ENCODE measurements at places on chromosomes 5 and 9.

- no peak for DNase-seq
Observed at GRCh38 chr9:17578911-17579793, at the start of gene SH3GL2. Gene SH3GL2 (plus strand): TSS chr9:17579066.

DNA sequence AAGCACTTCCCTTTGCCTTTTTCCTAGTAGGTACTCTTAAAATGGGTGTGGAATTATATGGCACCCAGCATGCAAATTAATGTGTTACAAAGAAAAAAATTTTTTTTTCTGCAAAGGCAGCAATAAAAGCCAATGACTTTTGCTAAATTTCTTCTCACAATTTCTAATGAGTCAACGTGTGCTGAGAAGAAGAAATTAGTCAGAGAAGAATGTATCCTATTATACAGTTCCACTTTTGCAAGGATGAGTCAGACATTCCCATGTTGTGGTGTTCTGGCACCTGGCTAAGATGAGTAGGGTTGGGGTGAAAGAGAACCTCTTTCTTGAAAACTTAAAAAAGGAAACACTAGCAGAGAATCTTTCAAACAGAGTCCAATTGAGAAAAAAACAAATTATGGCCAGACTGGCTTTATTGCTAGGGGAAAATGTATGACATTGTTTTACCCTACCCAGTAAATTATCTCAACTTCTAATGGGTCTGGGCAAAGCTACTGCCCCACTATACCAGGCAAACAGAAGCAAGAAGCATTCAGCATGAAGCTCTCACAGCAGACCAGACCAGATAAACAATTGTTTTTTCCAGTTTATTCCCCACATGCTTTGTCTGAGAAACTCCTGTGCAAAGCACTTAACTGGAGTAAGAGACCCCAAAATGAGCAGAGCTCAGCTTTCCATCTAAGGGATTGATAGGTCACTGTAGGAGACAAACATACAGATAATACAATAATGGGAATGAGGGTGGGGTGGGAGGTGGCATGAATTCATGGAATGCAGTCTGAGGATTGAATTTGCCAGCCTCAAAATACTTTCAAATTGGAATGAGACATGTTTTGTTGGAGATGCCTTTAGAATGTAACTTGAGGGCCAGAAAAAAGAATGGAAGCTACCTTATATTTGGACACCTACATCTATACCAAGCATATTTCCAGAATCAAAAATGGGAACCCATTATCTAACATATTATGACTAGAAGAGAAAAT is 220.8 kb upstream of the RFX3 start:
- no peak for DNase-seq

DNA sequence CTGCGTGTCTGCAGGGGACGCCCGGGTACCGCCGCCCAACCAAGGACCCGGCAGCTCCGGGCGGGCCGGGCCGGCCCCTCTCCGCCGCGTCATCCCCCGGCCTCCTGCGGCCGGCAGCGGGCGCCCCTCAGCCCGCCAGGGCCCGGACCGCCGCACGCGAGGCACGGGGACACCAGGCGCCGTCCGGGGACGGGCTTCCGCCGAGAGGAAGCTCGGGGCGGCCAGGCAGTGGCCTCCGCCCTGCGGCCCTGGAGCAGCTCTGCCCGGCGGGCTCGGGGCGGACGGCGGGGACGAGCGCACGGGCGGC is 373 bp downstream of the FBXW5 start:
- no peak for DNase-seq

GRCh38 chr5:1281038-1281882 is 13.6 kb downstream of the TERT start:
- no peak for DNase-seq

GRCh38 chr9:70590315-70590677 is 175.8 kb upstream of the KLF9 start:
- no peak for DNase-seq

GRCh38 chr9:801399-802071 is 40.0 kb upstream of the DMRT1 start:
- no peak for DNase-seq

GRCh38 chr5:65914641-65915196 is 11.7 kb upstream of the ERBIN start:
- DNase-seq, result no peak

GRCh38 chr9:99303177-99303576 is 81.1 kb downstream of the SEC61B start:
- DNase-seq, result no peak

- no peak for DNase-seq
Observed at GRCh38 chr5:31707329-31707728, 68.4 kb downstream of the PDZD2 start.

DNA sequence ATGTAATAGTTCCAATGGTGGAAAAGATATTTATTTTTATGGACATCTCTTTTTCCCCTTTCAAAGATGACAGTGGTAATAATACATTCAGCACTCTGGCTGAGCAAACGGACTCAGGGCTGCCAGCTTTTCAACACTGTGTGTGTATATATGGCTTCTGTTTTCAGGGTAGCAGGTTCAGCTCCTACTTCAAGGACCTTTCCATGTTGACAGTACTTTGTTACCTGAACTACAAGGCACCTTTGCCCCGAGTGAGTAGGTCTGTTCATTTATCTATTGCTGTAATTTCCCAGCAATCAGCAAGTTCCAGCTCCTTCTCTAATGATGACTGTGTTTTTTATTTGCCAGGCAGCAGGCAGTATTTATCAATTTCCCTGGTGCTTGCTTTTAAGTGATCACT is 387.4 kb upstream of the KIF2A start:
- DNase-seq, result no peak

- DNase-seq, result no peak
Observed at GRCh38 chr5:39948341-39948740, 523.6 kb upstream of the DAB2 start.

DNA sequence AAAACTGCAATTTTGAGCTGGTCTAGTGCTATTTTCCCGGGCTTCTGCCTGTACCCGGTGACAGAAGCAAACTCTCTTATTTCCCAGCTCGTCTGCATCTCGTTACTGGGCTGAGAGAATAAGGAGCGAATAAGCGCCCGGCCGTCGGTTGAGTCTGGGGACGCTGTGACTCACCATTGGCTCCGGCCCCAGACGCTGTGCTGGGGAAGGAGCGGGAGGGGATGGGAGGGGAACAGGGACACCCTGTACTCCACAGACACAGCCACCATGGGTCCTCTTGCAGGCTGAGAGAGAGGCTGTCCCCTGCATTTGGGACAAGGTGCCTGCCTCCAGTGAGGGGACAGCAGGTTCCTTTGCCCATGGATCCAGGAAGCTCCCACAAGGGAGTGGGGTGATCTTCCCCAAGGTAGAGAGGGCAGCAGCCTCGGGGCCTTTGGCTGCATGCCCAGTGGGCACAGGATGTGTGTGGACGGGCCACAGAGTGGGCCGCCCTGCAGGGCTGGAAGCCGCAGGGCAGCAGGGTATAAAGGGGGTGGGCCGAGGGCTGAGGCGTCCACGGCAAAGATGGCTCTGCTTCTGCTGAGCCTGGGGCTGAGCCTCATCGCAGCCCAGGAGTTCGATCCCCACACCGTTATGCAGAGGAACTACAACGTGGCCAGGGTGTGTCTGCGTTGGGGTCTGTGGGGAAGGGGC is at the start of gene LCN9:
LCN9 (plus strand) TSS at position 552 of the 693 bp plus-strand sequence; CDS start at position 565, 13 bp downstream.
- no peak for DNase-seq

DNA sequence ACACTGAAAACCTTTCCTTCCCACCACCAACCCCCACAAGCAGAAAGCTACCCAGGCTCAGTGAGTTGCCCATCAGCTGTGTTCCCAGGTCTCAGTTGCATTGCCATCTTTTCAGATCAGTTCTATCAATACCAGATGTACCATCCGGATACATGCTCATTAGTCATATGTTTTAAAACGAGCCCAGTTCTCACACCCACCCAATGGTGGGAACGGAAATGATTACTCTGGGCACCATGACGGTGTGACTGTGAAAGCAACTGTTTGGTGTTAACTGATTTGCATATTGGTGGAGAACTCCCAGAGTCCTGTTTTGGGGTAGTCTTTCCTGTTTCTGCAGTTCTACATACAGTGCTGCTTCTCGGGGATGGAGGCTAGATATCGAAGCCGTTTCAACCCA is 212.3 kb downstream of the TRIM36 start:
- no peak for DNase-seq

DNA sequence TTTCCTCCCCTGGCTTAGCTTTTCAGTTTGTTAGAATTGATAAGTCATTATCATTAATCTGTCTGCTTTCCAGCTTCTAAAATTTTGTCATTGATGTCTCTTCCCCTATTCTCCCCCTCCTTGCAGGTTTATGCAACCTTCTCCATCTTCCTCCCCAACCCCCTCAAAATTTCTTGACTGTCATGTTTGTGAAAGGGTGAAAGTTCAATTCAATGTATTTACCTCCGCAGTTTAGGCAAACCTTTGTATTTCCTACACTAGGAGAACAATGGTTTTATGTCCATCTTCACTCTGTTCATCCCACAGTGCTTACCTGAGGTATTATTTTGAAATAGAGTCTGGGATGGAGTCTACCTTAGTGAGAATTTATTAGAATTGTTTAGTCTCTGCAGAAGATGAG is 117.9 kb downstream of the ALDH1A1 start:
- DNase-seq, result no peak

DNA sequence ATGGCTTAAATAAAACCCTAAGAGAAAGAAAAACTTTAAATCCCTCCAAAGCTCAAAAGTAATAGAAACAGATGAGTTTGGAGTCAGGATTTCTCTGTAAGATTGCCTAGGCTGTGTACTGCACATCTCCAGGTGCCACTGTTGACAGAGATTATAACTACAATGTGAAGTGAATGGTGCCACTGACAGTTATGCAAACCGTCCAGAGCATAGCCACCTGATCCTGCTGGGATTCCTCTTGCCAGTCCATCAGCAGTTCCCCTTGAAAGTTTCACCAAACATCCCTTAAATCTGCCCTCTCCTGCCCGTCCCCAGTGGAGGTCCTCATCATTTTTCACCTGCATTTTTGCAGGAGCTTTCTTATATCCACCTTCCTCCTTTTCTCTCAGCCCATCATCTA is 42.5 kb downstream of the FXN start:
- DNase-seq, result no peak

GRCh38 chr5:123089914-123090660 is 1.0 kb downstream of the PRDM6 start:
- no peak for DNase-seq

DNA sequence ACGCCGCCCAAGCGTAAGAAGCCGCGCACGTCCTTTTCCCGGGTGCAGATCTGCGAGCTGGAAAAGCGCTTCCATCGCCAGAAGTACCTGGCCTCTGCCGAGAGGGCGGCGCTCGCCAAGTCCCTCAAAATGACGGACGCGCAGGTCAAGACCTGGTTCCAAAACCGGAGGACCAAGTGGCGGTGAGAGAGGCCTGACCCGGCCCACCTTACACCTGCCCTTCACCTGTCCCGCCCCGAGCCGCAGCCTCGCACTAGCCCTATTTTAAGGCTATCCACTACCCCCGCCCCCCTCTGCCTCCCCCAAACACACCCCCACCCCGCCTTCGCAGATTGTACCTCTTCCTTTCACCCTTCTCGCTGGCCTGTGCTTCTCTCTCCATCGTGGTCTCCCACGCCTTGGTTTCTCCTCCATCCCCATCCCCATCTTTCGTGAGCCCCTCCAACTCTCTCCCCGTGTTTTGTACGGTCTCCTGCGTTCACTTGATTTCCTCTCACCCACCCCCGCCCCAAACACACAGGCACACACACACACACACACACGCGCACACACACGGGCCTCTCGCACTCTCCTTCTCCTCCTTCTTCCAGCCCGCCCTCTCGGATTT is 1.3 kb downstream of the TLX3 start:
- DNase-seq, result no peak

DNA sequence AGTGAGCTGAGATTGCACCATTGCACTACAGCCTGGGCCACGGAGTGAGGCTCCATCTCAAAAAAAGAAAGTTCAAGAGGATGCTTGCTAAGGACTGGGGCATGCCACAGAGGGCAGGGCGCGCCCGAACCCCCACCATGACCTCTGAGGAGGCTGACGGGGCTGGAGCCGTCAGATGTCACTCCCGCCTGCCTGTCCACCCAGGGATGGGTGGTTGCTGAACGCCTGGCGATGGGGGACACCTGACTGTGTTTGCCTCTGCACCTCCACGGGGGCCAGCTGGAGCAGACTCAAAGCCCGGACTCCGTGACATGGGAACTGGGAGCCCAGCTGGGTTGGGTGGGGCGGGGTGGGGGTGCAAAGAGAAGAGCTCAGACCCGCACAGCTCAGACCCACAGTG is 31.9 kb downstream of the ADAMTSL2 start:
- no peak for DNase-seq

DNA sequence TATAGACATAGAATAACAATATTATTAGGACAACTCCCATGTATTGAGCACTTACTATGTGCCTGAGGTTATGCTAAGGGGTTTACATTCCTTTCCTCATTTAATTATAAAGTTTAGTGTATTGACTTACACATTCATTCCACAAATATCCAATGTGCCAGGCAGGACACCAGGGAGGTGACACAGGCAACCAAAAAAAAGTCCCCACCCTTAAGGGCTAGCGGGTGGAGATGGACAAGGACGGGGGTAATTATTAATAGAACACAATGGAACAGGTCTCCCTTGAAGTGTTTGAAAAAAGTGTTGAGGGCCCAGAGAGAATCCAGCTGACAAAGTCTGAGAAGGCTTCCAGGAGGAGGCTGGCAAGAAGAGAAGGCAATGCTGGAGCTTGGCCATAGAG is 5.7 kb downstream of the TBC1D2 start:
- DNase-seq, result no peak

DNA sequence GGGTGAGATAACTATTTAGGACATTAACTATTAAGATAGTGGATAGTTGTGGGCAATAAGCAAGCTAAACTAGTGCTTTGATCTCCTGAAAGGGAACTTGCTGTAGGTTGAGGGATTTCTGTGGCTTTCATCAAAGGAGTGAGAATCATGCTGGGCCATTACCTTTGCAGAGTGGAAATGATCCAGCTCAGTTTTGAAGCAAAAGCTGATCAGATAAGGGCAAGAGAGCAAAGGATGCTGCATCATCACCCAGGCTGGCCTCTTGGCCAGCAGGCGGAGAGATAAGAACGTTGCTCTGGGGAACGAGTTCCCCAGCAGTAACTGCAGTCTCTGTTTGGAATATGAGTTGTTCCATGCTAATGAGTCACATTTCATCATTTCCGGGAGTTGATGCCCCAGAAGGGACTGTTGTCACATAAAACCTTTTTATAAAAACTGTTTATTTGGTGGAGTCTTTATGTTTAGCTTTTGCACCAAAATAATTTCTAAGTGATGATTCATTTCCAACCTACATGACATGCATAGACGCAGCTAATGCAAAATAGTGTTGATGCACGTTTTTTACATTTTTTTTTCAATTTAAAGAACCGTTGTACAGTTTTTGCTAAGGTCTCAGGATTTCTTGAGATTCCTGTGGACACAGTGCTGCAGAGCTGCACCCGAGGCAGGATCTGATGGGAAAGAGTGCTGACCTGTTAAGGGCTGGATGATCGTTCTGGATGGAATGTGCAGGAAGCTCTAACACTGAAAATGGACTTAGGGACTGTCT is 99.3 kb downstream of the ACTBL2 start:
- no peak for DNase-seq
